ENCODE measurements at places on chromosomes 7 and 10.
A peak's percentile ranks its signal among the peaks of the same experiment; 100 is the strongest.

GRCh38 chr7:12564996-12565764 is 5.3 kb upstream of the SCIN start:
- DNase-seq, result no peak

- DNase-seq, result no peak
Measured at GRCh38 chr10:133326223-133326551, 10.5 kb downstream of the CALY start.

- no peak for DNase-seq
Measured at GRCh38 chr7:7857143-7857583, 111.4 kb upstream of the GLCCI1 start.

DNA sequence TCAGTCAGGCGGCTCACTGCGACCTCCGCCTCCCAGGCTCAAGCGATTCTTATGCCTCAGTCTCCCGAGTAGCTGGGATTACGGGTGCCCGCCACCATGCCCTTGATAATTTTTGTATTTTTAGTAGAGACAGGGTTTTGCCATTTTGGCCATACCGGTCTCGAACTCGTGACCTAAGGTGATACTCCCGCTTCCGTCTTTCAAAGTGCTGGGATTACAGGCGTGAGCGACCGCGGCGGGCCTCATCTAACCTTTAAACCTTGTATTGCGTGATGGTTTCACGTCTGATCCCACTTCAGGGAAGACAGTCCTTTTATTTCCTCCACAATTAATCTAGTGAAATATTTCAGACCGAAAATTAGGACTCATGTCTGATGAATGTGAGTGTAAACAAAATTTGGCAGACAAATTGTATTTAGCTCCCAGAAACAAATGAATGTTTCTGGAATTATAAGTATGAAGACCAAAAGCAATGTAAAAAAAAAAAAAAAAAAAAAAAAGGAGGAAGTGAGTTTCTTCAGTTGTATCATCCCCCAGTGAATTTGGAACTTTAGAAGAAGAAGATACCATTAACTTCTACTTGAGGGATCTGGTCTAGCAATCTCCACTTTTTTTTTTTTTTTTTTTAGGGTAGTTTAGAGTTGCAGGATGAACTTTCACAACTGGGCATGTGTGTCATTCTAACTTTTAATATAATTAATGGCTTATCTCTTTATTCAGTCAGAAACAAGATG is 1.6 kb downstream of the NUP42 start:
- no peak for DNase-seq

DNA sequence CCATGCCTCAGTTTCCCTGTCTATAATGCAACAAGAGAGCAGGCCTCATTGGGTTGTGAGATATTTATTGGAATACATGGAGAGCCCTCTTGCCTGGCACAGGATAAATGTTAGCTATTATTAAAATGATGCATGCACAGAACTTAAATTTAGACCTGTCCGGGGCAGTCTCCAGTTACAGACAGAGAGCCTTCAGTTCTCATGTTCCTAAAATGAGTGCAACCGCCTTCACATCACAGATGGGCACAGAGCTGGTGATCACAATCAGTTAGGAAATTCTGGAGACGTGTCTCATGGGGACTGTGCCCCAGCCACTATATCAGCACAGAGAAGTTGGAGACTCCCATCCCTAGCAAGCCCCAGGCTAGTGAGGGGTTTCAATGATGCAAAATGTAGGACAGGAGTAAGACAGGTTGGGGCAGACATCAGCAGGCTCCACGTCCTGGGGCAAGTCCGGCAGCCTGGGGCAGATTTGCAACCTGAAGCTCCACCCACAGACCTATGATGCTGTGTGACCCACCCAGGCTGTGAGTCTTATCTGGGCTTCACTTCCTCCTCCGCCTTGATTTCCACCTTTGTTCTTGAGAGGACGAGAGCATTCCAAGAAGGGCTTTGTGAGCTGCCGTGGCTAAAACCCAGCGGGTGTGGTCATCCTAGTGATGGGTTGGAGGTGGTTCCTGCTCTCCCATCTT is 49.4 kb downstream of the CXCL12 start:
- DNase-seq, result no peak

DNA sequence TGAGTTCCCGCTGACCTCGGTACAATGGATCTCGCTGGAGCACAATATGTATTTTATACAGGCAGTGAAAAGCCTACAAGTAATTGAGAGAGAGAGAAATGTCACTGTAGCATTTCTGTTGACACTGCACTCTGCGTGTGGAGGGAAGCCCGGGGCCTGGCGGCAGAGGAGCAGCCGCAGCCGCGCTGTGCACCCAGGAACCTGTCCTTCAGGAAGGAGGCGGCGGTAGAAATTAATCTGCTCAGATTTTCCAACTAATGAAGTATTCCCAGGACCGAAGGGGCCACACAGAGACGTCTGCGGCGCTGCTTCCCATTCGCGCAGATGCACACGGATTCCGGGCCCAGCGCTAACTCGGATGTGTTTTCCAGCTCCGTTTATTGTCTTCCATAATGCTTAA is 170.1 kb downstream of the EBF3 start:
- DNase-seq, result no peak

- DNase-seq, result no peak
Measured at GRCh38 chr7:42263971-42264370, 27.0 kb upstream of the GLI3 start.

- DNase-seq, result no peak
Measured at GRCh38 chr7:87474533-87475358, 734 bp downstream of the ABCB4 start.

GRCh38 chr10:114688786-114689185 is 30.7 kb upstream of the ABLIM1 start:
- no peak for DNase-seq

- DNase-seq, result no peak
Measured at GRCh38 chr10:128053356-128053755, 72.9 kb downstream of the MKI67 start.

- no peak for DNase-seq
Measured at GRCh38 chr10:5500162-5500670, 846 bp upstream of the CALML5 start.

- no peak for DNase-seq
Measured at GRCh38 chr7:139973101-139974050, 89.4 kb downstream of the PARP12 start.

- no peak for DNase-seq
Measured at GRCh38 chr10:129179972-129180678, 286.9 kb upstream of the MGMT start.

DNA sequence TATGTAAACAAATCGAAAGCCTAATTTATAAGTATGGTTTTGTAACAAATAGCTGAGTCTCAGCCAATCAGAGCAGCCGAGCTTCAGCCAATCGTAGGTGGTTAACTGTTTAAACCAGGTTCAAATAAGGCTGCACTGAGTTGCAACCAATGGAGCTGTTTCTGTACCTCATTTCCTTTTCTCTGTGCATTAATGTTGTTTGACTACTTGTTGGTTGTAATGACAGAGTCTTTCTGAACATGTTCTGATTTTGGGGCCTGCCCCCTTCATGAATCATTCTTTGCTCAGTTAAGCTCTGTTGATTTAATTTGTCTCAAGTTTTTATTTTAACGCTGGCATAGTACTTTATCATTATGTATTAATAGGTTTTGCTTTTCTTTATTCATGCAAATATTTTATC is 14.6 kb downstream of the OTUD1 start:
- no peak for DNase-seq

DNA sequence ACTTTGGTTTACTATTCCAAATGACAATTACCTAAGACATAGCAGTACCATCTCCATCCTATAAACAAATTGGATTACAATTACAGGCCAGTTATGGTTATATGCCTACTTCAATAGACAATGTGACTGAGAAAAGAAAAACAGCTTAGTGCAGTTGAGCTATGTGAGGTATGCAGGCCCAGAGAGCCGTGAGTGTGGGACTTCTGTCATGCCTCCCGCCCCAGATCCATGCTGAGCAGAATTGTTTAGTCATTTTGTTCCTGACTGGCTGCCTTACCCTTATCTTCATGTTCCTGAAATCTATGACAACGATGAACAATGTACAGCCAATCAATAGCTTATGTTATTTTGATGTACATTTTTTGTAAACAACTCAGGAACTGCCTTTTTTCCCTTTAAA is 21.7 kb downstream of the LARP4B start:
- DNase-seq, result no peak

- DNase-seq, result no peak
Measured at GRCh38 chr10:131703941-131704340, 196.9 kb upstream of the PPP2R2D start.

DNA sequence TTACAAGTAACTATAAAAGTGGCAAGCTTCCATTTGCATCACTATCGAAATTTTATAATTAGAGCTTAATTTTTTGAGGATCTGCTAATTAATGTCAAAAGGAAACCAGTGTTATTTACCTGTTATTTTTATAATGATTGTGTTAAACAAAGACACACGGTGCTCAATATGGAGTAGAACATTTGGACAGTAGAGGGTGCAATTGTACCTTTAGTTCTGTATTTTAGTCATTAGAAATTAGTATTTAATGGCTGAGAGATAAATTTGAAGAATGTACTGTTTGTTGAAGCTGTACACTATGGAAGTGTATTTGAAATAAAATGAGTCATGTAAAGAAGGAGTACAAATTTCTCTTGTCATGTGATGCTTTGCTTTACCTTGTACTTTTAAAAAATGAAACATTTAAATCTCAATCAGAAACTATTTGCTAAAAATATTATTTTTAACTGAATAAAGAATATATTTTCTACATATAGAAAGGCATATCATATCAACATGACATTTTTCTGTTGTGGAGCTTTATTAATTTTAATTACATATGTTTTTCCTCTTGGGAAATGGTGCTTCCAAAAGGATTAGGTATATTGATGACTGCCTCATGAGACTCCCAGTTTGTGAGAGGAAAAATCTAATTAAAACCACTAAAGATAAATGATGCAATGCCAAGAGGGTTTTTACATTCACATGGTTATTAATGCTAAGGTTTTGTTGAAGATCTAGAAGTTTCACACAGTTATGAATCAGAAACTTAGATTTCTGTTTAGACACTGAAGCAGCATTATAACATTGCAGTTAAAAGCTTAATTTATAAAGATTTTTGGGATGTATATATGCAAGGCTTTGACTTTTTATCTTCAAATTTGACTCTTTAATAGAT is 10.4 kb upstream of the PRKG1 start:
- no peak for DNase-seq

GRCh38 chr10:72322280-72323058 is 32.2 kb downstream of the DNAJB12 start:
- peak; percentile 70 for DNase-seq

DNA sequence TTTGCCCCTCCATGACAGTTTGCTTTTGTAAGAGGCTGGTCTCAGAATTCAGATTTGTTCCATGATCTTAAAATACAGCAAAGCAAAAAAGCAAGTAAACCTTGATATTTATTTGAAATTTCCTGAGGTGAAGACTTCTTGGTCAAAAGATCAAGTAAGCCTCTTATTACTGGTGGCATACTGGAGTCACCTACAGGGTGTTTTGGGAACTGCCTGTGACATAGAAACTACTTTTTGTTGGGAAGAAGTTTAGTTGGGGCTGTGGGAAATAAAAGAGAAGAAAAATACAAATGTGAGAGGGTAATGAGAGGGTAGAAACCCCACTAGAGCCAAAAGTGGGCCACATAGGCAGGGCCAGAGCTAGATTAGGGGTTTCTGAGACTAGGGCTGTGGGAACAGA is 217.9 kb downstream of the OTUD1 start:
- DNase-seq, result no peak

DNA sequence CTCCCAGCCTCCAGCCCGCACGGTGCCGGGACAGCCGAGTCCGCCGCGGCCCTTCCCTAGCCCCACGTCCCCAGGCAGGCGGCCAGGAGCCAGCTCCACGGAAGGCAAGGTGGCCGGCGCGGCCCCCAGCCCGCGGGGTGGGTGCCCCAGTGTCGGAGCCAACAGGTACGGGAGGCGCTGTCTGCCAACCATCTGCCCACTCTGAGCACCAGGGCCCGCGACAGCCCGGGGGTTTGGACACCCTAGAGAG is 75.8 kb downstream of the CALN1 start:
- DNase-seq, result no peak
